PC-9 (cell line): ENCODE measurements at places on chromosomes 1 and 21. TPM values are rescaled to one million over a fixed set of nuclear protein-coding genes. Genes with fewer than 3 reads are reported as not detected.

Gene GNL2
- 51.3 and 51.9 TPM in 2 replicates for total RNA-seq

GRCh38 chr1:111516005-111516535 is 12.6 kb upstream of the ADORA3 start:
- DNase-seq, result no peak

Gene MPL
- total RNA-seq, result 0.76 and 1.6 TPM in 2 replicates

Gene GJB5
- 18.1 and 20.0 TPM in 2 replicates for total RNA-seq

GRCh38 chr1:66085600-66085999 is 292.9 kb downstream of the PDE4B start:
- no peak for DNase-seq

DNA sequence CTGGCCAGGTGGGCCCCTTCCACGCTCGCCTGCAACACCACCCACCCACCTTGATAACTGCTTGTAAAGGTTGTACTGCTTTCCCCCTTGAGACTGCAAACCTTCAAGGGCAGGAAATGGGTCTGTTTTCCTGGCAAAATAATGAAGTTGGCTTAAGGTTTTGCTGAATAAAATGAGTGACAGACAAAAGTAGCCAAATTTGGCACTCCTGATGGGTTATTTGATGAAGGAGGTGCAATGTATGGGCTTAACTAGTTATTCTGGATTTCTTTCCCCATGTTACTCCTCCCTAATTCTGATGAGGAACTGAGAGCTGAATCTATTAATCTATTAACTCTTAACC is 14.6 kb upstream of the HLCS start:
- DNase-seq, result no peak

DNA sequence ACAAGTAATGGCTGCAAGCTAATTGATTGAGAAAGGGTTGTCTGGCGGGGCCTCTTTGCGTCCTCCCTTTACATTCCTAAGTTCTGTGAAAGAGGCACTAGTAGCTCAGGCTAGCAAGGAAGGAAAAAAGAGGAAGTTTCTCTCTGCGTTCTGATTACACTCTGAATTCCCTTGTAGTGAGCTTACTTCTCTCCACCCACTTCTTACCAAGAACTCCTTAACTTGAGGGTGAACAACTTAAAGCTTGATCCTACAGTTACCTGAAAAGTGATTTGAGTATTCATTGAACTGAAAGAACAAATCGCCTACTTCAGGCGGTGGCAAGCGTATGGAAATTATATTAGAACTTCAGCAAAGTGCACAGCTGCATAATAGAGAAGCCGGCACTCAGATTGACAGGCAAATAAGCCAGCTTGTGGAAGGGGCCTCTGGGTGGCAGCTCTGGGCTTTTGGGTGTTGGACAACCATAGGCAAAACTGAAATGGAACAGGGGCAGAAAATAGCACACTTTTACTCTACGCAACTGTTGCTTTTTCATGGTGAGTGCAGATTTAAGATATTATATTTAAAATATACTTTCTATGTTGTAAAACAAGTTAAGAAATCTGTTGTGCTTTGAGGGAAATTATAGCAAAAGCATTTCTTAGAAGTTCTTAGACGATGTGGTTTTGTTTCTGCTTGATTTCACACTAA is 464.5 kb downstream of the USP25 start:
- DNase-seq, result no peak

Gene OTUD3
- 8.5 and 9.7 TPM in 2 replicates for total RNA-seq

DNA sequence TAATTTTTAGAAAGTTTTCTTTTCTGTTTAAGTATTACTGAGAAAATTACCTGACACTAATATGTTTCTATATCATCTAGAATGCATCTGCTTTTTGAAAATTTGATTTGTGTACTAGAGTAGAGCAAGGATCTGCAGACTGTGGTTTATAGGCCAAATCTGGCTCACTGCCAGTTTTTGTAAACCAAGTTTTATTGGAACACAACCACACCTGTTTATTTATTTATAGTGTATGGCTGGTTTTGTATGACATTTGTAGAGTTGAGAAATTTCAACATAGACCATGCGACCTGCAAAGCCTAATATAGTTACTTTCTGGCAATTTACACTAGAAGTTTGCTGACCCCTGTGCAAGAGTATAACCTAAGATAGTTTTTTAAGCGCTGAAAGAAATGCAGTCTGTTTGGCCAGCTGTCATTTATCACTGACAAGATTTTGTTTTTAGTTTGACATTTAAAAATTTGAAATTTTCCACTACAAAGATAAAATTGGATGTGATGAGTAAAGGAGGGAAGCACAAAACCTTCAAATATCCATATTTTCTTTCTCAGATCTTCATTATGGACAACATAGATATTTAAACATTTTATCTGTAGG is 36.1 kb upstream of the CACYBP start:
- DNase-seq, result no peak

Gene NTMT2
- not detected in 2 replicates for total RNA-seq

- DNase-seq, result no peak
Measured at GRCh38 chr1:213162338-213162737, 111.3 kb downstream of the RPS6KC1 start.

GRCh38 chr1:7610106-7610731 is 160.9 kb upstream of the VAMP3 start:
- no peak for DNase-seq

- no peak for DNase-seq
Measured at GRCh38 chr1:181630838-181631237, 147.5 kb downstream of the CACNA1E start.

DNA sequence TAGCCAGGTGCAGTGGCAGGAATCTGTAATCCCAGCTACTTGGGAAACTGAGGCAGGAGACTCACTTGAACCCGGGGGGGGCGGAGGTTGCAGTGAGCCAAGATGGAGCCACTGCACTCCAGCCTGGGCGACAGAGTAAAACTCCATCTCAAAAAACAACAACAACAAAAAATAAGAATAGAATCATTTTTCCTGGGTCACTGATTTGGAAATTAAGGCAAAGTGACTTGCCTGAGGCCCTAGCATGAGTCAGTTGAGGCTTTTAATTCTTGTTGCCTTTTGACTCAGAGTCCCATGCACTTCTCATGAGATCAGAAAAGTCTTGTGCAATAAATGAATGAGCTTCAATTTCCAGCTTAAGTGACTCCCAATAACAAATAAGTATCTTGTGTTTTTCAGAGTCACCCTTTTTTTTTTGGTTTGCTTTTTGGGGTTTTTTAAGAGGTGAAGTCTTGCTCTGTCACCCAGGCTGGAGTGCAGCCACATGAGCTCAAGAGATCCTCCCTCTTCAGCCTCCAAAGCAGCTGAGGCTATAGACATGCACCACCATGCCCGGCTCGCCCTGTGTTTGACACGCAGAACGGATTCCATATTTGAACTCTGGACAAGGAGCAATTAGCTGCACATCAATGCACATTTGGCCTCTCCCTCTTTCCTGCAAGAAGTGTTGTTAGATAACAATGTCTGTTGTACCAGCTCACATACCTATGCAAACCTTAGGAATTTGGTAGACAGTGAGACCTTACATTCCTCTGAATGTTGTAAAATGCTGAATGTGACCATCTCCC is 3.4 kb upstream of the PLEKHM2 start:
- peak; percentile 95 for DNase-seq

GRCh38 chr1:172642970-172643369 is 15.9 kb upstream of the FASLG start:
- DNase-seq, result peak; percentile 11

Gene FHAD1
- total RNA-seq, result 6.9 and 8.2 TPM in 2 replicates

DNA sequence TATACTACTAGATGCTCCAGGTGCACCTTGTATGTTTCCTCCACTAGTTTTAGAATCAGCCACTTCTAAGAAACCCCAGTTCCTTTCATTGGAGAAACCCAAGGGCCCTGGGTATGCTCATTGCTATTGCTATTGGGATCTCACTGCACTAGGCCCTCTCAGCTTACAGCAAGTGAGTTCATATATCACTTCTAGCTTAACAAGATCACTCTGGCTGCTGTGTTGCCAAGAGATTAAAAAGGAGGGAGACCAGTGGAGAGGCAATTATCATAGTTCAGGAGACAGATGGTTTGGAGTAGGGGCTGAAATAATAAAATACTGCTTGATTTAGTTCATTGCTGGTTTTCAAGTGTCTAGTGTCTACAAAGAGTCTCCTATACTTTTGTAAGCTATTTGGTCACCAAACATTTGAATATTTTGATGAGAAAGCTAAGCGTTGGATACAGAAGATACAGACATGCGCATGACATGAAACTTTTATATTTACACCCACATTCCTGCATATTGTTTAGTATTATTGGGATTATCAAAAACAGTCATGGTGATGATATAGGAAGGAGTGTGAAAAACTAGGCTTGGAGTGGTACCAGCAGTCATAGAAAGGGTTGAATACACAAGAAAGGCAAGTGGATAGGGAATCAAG is 671.9 kb downstream of the ADGRL2 start:
- DNase-seq, result no peak

GRCh38 chr1:178541829-178542553 is 29.1 kb downstream of the TEX35 start:
- peak; percentile 40 for DNase-seq

GRCh38 chr1:174800876-174801275 is 198.9 kb upstream of the CACYBP start:
- no peak for DNase-seq

Gene JAM2
- total RNA-seq, result not detected in 2 replicates

DNA sequence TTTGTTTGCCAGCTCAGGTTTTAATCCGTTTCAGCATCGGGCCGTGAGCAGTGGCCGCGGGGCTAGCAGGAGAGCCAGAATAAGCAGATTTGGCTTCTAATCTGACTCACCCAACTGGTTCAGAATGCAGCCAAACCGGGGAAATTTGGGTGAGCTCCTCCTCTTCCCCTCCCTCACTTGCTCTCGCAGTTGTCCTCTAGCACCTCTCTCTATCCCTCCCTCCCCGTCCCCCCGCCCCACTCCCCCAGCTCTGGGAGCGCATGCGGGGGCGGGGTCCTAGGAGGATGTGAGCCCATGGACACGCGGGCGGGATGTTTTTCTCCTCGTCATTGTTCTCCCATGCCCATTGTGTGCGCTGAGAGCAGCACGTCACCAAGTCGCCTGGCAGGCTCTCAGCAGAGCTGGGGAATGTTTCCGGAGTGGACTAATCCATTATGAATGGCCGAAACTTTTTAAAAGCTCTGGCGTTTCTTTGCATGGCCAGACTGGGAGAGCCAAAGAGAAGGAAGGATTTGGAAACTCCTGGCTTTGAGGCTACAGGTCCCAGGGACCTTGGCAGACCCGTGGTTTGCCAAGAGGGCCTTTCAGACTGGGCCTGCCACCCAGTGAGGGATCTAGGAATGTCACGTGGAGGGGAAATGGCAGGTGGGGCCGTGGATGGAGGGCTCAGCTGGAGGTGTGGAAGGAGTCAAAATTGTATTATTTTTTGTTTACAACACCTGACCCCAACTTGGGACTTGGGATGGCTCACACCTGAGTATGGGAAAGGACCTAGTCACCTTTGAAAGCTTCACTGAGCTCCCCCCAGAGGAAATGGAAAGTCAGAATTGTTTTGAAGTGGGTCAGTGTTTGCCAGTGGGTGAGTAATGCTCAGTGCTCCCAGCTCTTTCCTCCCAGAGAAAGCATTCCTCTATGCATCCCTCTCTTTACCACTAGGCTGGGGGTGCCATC is 39.2 kb downstream of the CDK18 start:
- peak; percentile 93 for DNase-seq

Gene PODN
- not detected in 2 replicates for total RNA-seq

DNA sequence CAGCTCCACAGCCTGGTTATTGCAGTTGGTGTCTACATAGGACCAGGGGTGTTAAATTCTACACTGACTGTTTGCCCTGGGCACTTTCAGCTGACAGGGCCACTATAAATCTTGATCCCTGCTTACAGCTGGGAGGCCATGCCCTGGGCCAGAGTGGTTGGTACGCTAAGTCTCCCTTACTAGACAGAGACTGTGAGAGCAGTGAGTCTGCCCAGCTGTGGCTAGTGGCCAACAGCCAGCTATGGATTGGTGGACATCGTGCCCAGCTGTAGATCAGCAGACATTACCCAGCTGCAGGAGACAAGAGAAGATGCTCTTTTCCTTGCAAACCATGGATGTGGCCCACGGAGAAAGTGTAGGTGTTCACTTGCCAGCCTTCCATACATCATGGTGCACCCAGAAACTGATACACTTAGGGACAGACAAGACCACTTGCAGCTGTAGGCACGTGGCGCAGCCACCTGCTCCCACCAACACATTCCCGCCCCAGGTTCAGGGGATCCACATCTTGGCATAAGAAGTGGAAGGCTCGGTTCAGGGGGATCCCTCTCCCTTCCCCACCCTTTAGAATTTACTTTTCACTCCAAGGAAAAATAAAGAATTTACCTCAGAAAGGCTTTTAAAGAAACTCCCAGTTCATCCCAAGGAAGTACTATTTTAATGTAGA is 16.4 kb upstream of the PAX7 start:
- DNase-seq, result no peak

DNA sequence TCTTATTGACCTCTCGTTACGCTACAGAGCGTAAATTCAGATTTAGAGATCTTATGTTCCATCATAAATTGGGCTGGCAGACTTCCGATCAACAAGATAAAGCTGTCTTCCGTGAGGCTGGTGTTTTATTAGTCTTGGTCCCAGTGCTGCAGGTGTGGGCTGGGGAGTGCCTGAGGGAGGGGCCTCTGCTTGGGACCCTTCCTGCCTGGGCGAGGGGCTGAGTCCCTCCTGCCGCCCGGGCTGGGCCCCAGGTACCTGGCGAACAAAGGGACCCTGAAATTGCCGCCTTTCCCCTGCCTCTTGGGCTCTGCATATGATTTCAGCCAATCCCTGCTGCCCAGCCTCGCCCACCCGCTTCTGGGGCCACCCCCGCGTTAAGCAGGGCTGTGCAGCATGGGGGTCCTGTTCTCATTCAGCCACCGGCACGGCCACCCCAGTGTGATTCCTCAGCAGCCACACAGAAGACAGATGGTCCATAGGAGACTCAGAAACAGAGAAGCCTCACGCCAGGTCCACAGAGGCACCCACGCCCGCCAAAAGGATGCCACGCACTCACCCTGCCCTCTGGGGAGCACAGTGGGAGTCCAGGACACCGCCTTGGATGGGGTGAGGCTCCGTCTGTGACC is 6.1 kb upstream of the SAMD11 start:
- DNase-seq, result no peak

Gene CLEC20A
- not detected in 2 replicates for total RNA-seq

GRCh38 chr1:6378096-6378746 is 15.3 kb downstream of the ACOT7 start:
- no peak for DNase-seq

DNA sequence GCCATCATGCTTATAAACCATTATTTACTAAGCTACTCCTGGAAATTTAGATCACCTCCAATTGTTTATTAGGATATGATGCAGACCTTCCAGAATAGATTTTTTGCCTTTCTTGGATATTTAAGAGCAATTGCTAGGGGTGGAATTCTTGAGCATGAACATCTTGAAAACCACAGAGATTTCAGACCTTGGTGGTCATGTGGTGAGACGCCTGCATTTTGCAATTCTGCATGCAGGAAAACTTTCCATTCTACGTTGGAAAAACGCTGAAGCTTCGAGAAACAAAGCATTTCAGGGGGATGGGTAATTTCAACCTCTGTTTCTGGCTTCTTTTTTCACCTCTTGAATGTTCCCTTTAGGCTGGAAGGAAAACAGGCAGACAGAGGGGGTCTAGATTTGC is 596.3 kb downstream of the KIF26B start:
- DNase-seq, result no peak

GRCh38 chr1:26275580-26276431 is 4.1 kb upstream of the SH3BGRL3 start:
- DNase-seq, result peak; percentile 69

Gene PHF13
- 18.2 and 20.9 TPM in 2 replicates for total RNA-seq
